ENCODE measurements at places on chromosomes 4 and X.

- no peak for DNase-seq
Measured at GRCh38 chr4:117417856-117418255, 332.5 kb upstream of the TRAM1L1 start.

DNA sequence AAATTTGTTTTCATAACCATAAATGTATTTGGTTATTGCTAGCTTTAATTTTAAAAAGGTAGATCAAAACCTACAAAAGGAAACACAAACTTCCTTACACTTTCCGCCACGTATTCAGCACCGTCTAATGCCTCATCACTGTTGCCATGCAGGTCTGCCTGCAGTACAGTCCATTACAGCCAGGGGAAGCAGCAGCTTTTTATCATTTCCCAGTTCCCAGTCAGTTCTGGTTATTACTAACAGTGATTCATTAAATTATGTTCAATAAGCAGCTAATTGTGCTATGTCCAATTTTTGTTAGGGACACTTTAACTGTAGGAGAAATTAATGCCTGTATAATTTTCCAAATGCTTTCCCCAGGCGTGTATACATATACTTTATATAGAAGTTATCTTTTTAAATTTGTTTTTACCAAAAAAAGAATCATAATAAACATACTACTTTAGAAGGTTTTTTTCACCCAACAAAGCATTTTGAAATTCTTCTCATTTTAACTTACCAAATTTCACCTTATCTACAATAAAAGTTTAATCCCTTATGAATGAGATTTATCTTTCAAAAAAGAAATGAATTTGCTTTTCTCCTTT is 93.3 kb downstream of the ANXA3 start:
- DNase-seq: peak; percentile 93

DNA sequence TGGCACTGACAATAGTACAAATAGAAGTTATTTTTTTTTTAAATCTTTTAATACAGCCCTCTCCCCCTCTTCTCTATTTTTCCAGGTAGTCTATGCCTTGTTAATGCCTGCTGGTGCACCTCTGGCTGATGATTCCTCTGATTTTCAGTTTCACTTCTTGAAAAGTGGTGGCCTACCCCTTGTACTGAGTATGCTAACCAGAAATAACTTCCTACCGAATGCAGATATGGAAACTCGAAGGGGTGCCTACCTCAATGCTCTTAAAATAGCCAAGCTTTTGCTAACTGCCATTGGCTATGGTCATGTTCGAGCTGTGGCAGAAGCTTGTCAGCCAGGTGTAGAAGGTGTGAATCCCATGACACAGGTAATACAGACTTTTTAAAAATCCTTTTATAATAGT is 99.1 kb downstream of the USP9X start:
- DNase-seq: no peak

DNA sequence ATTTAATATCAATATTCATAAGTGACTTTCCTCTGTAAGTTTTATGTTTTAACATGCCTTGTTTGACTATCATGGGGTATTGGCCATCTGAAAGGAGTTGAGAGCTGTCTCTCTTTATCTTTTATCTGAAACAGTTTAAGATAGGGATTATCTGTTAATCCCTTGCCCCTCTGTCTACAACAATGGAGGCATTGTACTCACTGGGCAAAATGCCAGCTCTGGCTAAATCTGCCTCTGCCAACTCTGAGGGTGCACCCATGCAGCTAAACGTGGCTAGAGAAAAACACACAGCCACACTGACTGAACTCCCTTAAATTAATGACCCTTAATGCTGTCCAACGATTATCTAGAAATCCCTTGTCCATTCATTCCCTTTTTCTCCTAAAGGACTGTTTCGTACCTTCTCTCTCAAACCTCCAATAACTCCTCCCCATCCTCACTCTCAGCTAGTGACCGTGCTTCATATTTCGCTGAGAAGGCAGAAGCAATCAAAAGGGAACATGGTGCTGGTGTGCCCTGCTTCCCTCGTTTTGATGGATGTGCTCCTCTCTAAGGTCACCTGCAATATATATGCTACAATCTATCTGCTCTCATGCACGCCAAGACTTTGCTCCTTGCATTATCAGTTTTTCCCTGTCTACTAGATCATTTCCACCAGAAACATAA is 10.3 kb downstream of the PHKA2 start:
- DNase-seq: no peak

- no peak for DNase-seq
Measured at GRCh38 chr4:56752985-56753384, 68.5 kb downstream of the SPINK2 start.

DNA sequence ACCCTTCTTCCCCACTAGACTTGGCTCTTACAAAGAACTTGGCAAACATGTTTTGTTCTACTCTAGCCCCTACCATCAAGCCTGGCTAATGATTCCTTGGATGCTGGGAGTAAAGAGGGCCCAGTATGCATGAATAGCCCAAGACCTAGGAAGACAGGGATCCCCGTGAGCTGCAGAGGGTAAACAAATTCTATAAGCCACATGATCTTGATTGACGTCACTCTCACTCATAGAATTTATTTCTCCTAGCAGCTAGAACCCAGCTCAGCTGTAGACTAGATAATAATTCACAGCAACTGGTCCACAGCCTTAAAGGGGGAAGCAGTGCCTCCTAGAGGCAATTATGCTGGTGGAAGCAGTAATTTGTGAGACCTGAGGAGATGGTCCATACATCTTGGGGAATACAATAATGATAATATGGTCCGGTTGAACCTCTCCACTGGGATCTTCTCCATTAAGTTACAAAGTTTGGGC is 16.1 kb upstream of the USO1 start:
- DNase-seq: peak; percentile 26
